ENCODE measurements at places on chromosomes 7 and 10. TPM values are rescaled to one million over a fixed set of nuclear protein-coding genes. Genes with fewer than 3 reads are reported as not detected.

DNA sequence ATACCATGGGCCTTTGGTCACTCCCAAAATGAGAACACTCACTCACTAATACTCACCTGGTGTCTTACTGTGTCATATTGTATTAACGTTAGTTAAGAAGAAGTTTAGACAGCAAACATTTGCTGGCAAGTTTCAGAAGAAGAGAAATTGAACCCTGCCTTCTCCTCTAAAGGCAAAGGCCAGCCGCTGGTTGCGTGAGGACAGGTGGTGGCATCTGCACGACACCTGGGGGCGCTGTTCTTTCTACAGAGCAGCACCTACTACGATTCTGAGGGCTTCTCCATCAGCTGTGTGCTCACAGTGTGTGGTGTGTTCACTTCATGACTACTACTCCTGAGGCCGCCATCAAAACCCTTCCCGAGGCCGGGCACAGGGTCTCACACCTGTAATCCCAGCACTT is 17.9 kb upstream of the CLEC2L start:
- no peak for DNase-seq

The CYP26A1 gene
- not detected for total RNA-seq

The HOXA1 gene
- total RNA-seq: 1.2 TPM

- DNase-seq: no peak
Measured at GRCh38 chr10:96500519-96500918, 13.2 kb downstream of the TLL2 start.

The TCAF2 gene
- 2.7 TPM for total RNA-seq

- DNase-seq: no peak
Measured at GRCh38 chr10:5557799-5558771, 33.3 kb downstream of the CALML3 start.

DNA sequence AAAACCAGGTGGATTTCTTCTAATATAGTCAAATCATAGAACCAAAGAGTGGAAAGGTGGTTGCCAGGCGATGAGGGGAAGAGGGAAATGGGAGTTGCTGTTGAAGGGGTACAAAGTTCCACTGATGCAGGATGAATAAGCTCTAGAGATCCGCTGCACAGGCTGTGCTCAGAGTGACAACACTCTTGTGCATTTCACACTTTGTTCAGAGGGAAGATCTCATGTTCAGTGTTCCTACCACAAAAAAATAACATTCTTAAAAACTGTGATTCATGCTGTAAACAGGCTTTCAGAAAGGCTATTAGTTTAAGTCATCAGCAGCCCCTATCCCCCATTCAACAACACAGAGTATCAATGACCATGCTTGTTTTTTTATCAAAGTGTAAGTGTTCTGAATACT is 213.8 kb downstream of the COBL start:
- DNase-seq: no peak

DNA sequence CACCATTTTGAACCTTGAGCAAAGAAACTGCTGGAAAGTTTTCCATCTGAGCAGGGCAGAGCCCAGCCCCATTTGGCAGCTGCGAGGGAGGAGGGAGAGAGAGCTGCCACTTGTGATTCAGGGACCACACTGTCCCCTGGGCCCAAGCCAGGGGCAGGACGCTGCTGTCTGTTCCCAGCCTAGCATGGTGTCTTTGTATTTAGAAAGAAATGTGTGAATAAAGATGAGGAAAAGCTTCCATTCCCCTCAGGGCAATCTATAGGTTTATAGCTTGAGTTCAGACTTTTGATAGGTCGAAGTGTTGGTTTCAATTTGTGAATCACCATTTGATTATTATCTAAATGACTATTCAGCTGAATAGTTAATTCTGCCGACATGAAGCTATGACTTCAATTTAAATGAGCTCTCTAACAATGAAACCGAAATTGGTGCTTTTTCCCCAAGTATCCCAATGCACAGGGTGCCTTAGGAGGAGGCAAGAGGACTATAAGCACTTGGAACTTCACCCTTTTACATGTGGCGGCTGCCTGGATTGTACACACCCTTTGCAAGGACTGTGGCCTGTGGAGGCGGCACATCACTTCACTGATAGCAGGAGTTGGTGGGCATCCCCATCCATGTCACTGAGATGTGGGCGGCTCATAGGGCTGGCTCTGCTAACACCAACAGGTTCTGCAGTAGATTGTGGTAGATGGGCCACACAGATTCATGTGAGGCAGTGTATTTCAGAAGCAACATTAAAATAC is 223.5 kb downstream of the CCDC3 start:
- DNase-seq: no peak

DNA sequence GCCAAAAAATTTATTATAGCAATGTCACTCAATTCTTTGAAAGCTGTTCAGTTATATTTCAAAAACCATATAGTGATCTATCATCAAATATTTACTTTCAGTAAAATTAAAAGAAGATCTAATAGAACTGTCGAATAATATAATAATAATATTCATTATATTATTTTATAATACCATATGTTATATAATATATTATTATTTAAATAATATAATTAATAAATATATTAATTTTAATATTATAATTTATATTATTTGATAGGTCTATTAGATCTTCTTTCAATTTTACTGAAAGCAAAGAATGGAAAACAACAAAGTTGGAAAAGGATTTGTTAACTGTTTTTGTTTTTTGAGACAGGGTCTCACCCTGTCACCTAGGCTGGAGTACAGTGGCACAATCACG is 22.5 kb upstream of the UCMA start:
- no peak for DNase-seq

GRCh38 chr7:94642838-94643653 is 12.9 kb downstream of the SGCE start:
- no peak for DNase-seq

DNA sequence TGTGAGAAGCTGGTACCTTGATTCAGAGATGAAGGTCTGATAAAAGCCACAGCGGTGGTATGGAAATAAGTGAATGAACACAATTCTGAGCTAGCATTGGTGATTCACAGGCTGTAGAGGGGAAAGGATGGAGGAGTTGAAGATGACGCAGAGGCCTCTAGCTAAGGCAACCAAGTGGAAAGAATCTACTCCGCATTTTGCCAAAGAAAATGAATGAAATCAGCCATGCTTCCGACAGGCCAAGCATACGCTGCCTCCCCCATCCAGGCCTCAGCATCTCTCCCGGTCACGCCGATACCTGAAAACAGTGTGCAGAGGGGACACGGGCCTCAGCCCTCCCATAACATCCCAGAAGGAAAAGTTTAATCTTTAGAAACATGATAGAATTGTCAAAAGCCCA is 124.3 kb upstream of the UNC5B start:
- no peak for DNase-seq

Data from H4 (cell line).